NCI-H1048 (cell line): ENCODE measurements at places on chromosomes 1 and 21.

GRCh38 chr1:48678710-48679505 is 97.8 kb downstream of the BEND5 start:
- no peak for DNase-seq

DNA sequence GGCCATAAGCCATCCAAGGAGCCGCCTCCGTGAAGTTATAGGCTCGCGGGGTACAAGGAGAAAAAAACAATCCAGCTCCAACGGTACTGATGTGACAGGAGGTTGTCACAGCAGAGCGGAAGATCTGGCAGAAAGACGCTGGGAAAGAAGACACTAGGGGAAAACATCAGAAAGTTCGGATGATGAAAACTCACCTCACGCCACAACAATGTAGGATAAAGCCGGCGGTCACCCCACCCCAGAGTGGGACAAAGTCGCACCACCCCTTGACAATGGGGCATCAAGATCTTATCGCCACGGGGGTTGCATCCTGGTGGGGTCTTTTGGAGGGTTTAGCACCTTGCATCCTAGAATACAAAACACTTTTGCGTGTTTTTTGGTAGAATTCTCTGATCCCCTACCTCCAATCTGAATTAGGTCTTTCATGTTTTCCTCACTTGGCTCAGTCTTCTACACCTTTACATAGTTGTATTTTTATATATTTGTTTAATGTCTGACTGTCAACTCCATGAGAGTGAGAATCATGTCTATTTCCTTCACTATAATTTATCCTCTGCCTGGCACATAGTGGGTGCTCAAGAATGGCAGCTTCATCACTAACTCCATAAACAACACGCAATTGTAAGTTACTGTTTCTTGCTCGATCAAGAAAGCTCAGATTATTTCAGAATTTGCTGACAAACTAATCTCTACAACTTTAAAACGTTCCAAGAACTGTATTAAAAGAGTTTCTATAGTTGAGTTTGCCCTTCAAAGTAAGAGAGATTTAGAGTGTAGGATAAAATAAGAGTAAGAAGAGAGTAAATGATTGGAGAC is 611 bp upstream of the ZSWIM5 start:
- no peak for DNase-seq

- DNase-seq, result no peak
Measured at GRCh38 chr1:90277270-90277669, 282.4 kb downstream of the ZNF326 start.

DNA sequence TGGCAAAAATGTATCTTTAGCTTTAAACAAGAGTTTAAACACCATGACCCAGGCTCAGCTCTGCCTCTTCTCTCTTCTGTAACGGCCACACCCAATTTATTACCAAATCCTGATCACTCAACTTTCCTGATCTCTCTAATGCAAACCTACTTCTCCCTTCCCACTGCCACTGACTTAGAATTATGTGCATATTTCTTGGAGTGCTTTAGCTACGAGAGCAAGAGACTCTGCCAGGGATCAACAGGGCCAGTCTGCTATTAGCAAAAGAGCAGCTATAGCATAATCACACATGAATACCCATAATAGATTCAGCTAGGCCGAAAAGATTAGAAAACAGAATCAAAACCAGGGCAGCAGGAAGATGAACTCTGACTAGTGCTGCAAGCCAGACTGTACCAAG is 215.5 kb downstream of the MRPL39 start:
- DNase-seq, result no peak
